ENCODE measurements at places on chromosomes 2 and 18. TPM values are rescaled to one million over a fixed set of nuclear protein-coding genes. Genes with fewer than 3 reads are reported as not detected.

The PTPN4 gene
- 45.9 TPM for total RNA-seq

The UGT1A5 gene
- not detected for total RNA-seq

The DSG1 gene
- total RNA-seq = not detected

The HOXD12 gene
- not detected for total RNA-seq

The CRIM1 gene
- 230 TPM for total RNA-seq

The POU3F3 gene
- not detected for total RNA-seq

The LYPD6B gene
- not detected for total RNA-seq

The GAREM2 gene
- 6.8 TPM for total RNA-seq

The B3GNT7 gene
- 3.9 TPM for total RNA-seq
